Naive B cell (primary cell): ENCODE measurements at places on chromosomes 11 and 22.

GRCh38 chr22:38504731-38505540, 1.2 kb downstream of the DDX17 start:
- DNase-seq = peak; percentile 60

DNA sequence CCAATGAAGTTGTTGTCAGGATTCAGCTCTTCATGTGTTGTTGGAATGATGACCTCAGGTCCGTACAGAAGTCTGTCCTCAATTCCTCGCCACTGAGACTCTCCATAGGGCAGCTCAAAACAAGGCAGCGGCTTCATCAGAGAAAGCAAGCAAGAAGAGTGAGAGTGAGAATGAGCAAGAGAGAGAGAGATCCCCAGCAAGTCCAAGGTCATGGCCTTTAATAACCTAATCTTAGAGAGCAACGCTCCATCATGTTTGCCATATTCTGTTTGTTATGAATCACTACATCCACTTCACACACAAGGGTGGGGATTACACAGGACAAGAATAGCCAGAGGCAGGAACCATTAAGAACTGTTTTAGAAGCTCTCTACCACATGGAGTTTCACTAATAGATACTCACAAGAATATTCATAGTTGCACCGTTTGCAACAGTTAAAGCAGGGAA, 23.3 kb upstream of the MMP7 start:
- DNase-seq = no peak

DNA sequence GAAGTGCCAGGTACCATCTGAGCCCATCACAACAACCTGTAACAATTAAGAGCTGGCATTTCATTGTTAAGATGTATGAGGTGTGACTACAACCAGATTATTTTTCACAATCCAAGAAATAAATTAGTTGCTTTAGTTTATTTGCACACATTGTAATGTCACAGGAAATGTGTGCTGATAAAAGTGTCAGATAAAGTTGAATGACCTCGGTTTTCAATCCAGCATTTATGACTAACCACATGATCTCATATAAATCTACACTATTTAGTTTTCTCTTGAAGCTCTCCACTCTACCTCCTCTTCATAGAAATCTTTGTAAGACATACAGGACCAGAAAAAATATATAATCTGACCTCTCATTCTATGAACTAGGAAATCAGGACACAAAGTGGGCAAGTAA, 166.2 kb downstream of the PGR start:
- no peak for DNase-seq

DNA sequence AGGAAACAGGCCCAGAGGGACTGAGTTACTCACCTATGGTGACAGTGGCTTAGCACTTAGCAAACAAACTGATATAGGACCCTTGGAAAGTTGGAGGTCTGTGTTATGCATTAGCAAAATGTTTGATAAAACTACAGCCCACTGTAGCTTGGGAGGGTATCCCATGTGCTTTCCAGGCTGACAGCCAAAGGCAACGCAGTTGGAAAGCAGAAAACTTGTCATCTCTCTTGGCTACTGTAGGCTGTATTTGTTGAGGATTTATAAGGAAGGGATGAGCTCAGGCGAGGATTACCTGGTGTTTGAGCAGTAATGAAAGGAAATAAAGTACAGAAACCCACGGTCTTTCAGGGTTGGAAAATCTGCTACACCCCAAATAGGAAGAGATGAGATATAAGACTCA, 23.8 kb downstream of the SDHAF2 start:
- no peak for DNase-seq

DNA sequence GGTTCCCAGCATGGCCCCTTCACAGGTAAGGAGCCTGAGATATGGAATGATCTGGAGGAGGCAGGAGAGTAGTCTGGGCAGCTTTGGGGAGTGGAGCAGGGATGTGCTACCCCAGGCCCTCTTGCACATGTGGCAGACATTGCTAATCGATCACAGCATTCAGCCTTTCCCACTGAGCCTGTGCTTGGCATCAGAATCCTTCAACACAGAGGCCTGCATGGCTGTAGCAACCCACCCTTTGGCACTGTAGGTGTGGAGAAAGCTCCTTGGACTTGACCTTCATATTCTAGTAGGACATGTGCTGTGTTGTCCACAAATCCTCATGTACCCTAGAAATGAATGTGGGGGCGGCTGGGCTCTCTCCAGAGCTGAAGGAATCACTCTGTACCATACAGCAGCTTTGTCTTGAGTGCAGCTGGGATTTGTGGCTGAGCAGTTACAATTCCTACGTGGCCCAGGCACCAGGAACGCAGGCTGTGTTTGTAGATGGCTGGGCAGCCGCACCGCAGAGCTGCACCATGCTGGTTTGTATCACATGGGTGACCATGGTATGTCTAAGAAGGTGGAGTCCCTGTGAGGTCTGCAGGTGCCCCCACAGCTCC, 21.8 kb upstream of the PPP6R3 start:
- no peak for DNase-seq

DNA sequence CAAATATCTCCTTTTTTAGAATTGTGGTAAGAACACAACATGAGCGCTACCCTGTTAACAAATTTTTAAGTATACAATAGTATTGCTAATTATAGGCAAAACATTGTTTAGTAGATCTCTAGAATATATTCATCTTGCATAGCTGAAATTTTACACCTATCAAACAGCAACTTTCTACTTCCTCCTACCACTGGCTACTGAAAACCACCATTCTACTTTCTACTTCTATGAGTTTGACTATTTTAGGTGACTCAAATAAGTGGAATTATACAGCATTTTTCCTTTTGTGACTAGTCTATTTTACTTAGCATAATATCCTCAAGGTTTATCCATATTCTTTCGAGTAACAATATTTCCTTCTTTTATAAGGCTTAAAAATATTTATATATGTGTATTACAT, 128.4 kb downstream of the FAM76B start:
- DNase-seq = no peak

DNA sequence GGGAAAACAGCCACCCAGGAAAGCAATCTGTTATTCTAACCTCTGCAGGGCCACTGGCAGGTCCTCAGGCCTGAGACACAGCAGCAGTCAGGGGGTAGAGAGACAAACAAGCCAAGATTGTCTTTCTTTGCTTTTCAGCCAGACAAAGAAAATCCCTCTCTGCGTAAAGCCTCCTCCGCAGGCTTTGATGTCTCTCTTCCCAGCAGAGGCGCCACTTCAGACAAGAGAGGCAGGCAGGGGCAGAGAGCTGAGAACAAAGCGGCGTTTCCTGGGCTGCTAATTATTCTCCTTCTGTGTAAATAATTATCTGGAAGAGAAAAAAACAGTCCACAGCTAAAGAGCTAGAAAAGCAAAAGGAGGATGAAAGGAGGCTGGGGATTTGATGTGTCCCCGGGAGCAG, 102.7 kb upstream of the SEZ6L start:
- no peak for DNase-seq

GRCh38 chr11:78525720-78526119, 48.9 kb downstream of the NARS2 start:
- no peak for DNase-seq

GRCh38 chr11:44324749-44325525, 15.0 kb upstream of the ALX4 start:
- no peak for DNase-seq

DNA sequence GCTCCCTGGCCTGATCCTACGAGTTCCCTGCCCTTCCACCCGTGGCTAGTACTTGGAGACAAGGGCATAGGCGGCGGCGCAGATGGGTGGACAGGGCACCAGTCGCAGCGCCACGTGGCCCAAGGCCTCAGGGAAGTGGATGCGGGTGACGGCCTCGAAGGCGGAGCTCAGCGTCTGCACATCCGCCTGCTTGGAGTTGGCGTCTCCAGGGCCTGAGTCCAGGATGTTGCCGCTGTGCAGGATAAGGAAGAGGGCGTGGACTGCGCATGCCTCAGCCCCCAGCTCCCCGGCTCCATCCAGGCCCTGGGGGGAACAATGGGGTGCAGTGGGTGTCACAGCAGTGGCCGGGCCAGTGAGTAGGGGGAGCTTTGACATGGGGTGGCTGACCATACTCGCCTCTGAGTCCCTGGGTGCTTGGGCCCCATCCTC, 6.6 kb downstream of the PITPNM1 start:
- no peak for DNase-seq

DNA sequence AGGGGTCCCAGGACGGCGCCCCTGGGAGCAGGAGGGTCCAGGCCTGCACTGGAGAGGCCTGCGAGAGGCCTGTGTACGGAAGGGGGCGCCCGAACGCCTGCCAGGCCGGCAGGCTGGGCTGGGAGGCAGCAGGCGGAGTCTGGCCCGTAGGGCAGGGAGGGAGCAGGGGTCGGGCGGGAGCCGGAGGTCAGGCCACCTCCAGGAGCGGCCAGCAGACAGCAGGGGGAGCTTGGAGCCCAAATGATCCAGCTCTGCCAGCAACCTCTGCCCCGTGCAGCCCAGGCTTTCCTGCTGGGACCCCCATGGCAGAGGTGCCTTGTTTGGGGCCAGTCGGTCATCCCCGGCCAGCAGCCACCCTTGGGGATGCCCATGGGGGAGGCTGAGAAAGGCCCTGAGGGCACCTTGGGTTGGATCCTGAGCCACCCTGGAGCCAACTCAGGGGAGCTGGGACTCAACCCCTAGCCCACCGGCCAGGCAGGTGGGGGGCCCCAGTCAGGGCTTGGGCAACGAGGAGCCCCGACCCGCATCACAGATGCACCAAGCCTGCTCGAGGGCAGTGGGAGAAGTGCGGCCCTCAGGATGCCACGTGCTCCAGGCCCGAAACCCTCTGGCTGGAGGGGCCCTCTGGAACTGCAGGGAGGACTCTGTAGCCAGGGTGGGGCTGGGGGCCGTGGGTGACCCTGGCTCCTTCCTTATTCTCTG, 9.6 kb upstream of the SYT8 start:
- no peak for DNase-seq

DNA sequence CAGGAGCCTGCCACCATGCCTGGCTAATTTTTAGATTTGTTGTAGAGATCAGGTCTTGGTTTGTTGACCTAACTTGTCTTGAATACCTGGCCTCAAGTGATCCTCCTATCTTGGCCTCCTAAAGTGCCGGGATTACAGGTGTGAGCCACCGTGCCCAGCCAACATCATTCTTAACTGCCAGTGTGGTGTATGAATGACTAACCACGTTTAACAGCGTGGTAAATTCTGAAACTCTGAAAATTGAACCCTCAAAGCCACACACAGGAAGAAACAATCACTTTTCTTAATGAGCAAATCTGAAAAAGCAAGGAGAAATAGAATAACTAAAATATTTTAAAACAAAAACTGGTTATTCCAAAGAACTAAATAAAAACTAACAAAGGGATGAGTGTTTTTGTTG, 7.4 kb downstream of the TMEM9B start:
- no peak for DNase-seq

- no peak for DNase-seq
These were observed 418.7 kb downstream of the SOX6 start for GRCh38 chr11:15937601-15938120.

DNA sequence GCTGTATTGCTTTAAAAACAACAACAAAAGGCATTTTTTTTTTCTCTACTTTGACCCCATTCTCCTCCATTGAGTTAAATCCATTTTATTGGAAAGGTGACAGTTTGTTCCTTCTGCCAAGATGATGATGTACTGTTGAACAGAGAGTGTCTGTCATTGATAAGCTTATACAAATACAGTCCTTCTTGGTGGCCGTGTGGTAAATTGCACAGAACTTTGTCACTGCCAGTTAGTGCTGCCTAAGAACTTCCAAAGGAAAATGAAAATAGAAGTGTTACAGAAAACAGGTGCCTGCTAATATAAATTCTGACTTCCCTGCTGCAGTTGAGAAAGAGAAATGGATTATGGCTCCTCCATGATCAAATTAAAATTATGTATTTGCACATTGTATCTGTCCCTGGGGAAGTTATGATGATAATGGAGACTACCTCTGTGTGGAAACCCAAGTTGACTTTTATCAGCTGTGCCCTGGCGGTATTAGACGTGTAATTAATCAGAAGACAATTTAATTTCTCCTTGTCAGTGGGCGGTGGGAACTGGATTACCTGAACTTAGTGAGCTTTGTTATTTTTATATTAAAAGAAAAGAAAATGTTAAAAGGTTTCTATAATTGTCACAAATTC, 546.7 kb downstream of the CNTN5 start:
- no peak for DNase-seq

GRCh38 chr11:103315248-103315647, 206.0 kb downstream of the DYNC2H1 start:
- DNase-seq = no peak

GRCh38 chr11:102293873-102294601, 23.2 kb upstream of the BIRC3 start:
- peak; percentile 70 for DNase-seq

GRCh38 chr11:22341588-22341931, 3.4 kb downstream of the SLC17A6 start:
- DNase-seq = no peak

DNA sequence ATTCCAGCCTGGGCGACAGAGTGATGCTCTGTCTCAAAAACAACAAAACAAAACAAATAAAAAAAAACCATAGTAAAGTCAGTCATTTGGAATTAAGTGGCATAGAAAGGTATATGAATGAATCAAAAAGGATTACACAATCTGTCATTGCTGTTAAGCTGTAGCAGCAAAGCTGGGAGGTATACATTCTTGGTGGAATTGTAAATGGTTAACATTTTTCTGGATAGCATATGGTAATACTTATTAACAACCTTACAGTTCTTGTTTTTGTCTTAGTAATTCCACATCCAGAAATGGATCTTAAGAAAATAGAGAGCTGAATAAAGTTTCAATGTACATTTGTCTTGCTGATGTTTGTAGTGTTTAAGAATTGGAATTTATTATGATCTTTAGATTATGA, 30.0 kb downstream of the DDX10 start:
- DNase-seq = no peak

- peak; percentile 58 for DNase-seq
These were observed 26.4 kb downstream of the KCTD17 start for GRCh38 chr22:37077802-37078448.

GRCh38 chr11:75072582-75072981, 24.1 kb downstream of the OR2AT4 start:
- no peak for DNase-seq
